ENCODE measurements at places on chromosomes 2 and 18.

DNA sequence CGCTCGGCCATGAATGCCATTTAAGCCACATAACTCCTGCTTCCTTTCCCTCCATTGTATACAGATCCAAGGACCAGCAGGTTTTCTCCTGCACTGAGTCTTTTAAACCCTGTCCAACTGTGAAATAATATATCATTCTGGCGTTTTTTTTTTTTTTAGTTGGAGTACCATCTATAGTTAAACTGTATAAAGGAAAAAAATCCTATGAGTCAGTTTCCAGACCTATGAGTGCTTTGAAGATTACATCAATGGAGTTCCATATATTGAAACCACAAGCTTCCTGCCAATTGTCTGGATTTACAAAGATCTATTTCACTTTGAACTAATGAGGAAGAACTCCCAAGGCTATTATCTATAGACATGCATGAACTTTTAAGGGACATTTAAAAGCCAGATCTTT lies 2.4 kb upstream of the MALT1 start:
- DNase-seq = no peak

- no peak for DNase-seq
Measured at GRCh38 chr2:76193089-76193488, 482.4 kb upstream of the GCFC2 start.

GRCh38 chr2:39156107-39156506 lies 35.3 kb upstream of the SOS1 start:
- DNase-seq = no peak

GRCh38 chr2:6181525-6181924 lies 489.3 kb downstream of the SOX11 start:
- DNase-seq = no peak

DNA sequence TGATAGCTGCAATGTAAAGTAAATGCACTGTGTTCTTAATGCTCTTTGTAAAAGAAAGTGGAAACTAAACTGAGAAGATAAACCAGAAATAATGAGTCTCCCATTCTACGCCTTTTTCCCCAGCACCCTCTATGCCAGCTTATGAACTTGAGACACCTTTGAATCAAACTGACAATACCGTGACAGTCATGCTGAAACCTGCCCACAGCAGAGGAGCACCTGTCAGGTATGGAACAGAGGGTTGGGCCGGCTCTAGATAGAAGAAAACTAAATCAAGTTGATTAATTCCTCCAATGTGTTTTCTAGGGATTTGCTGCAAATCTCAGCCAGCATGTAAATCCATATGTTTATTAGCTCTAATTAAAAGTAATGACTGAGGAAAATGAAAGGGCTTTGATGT lies 520.6 kb upstream of the RAB12 start:
- DNase-seq = no peak

- DNase-seq = no peak
Measured at GRCh38 chr2:74004212-74005182, 19.8 kb downstream of the TET3 start.

DNA sequence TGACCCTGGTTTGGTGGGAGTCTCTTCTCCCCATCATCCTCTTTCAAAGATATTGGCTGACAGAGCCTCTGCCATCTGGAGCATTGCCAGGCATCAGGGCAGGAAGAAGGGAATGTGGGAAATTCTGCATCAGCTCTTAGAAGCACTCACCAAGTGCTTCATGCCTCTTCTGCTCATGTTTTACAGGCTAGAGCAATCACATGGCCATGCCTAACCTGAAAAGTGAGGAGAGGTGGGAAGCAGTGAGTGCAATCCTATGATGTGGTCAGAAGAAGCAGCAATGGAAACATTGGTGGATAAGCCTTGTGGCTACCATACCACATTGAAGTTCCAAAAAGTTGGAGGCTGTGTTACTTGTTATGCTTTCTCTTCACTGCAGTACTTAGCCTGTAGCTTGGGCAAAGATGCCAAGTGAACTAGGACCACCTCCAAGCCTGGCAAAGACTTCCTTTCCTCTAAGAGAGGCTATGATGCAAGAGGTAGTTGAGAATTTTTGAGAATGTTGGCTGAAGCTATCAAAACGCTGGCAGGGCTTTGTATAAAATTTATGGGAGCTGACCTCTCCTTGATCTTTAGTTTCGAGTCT lies 64.1 kb downstream of the BCL2L11 start:
- DNase-seq = no peak

- DNase-seq = no peak
Measured at GRCh38 chr2:197345846-197346370, 35.3 kb upstream of the ANKRD44 start.

DNA sequence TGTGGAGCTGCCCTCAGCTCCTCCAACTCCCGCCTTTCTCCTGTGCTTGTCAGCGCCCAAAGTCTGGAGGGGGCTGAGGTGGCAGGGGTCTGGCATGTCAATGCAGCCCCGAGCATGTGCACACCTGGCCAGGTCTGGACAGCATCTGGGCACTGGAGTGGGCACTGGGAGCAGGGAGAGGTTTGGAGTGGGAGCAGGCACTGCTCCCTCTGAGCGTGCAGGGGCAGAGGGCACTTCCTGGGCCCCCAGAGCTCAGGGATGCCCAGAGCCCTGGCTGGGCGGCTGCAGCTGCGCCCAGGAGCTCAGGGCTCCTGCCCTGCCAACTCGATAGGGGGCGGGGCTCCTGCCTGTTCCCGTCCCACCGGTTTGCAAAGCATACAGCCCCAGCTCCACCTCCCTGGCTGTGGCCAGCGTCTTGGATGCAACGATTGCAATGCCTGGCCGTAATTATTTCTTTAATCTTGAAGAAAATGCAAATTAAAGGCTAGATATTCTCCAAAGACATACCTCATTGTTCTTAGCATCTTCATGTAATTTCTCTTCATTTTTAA lies 57.4 kb upstream of the LDAH start:
- no peak for DNase-seq

- peak; percentile 29 for DNase-seq
Measured at GRCh38 chr2:168336786-168337388, 89.5 kb upstream of the STK39 start.

- no peak for DNase-seq
Measured at GRCh38 chr2:88236666-88237065, 66.5 kb downstream of the THNSL2 start.

DNA sequence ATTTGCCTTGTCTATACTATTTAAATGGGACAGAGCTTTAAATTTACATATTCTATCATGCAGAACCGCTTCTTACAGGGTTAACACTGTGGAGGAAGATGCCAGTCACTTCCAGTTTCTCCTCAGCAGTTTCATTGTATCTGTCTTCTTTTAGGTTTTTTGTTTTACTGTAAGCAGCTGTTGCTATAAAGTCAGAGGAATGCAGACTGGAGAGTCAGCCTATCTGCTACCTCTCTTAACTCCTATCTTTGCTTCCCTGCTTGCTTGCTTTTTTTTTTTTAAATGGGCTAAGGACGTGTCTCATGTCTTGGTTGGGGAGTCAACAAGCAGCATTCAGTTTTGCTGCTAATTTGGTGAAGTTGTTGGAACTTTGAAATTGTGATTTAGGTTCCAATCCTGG lies 8.9 kb downstream of the EPC2 start:
- DNase-seq = no peak

- no peak for DNase-seq
Measured at GRCh38 chr2:31877008-31877407, 133.8 kb downstream of the MEMO1 start.

- no peak for DNase-seq
Measured at GRCh38 chr18:72091369-72091768, 452.8 kb downstream of the CBLN2 start.

GRCh38 chr18:34707670-34708069 lies 2.4 kb upstream of the DTNA start:
- no peak for DNase-seq

GRCh38 chr18:11957636-11958035 lies 23.7 kb upstream of the IMPA2 start:
- no peak for DNase-seq

DNA sequence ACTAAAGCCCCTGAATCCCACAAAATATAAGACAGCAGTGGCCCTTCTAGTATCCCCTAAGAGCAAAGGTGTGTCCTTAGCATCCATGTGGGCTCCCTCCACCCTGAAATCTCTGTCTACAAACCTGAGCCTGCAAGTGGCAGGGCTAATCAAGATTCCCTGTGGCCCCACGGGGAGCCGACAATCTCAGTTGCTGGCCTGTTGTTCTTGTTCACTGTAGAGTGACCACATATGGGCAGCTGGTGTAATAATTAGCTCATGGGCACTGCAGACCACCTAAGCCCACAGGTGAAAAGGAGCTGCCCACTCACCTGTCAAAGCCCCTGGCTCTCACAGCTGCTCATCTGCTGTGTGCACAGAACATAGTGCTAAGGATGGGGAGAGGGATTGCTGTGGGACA lies 102.3 kb downstream of the MRO start:
- DNase-seq = no peak

- no peak for DNase-seq
Measured at GRCh38 chr2:101667823-101668222, 29.7 kb upstream of the MAP4K4 start.

- no peak for DNase-seq
Measured at GRCh38 chr2:224658780-224659405, 57.3 kb downstream of the CCDC195 start.

GRCh38 chr2:148874868-148875341 lies at the start of gene KIF5C:
TSS of gene KIF5C (plus strand) at chr2:148875227. CDS start at chr2:148875618, 391 bp downstream.
- DNase-seq = peak; percentile 93

- DNase-seq = no peak
Measured at GRCh38 chr2:26754972-26755670, 9.0 kb upstream of the SLC35F6 start.

- DNase-seq = no peak
Measured at GRCh38 chr2:185745864-185746859, 7.6 kb downstream of the FSIP2 start.

GRCh38 chr2:129193961-129194360 lies 785.5 kb upstream of the RAB6C start:
- no peak for DNase-seq

GRCh38 chr2:238905224-238905623 lies 57.3 kb downstream of the TWIST2 start:
- DNase-seq = no peak

DNA sequence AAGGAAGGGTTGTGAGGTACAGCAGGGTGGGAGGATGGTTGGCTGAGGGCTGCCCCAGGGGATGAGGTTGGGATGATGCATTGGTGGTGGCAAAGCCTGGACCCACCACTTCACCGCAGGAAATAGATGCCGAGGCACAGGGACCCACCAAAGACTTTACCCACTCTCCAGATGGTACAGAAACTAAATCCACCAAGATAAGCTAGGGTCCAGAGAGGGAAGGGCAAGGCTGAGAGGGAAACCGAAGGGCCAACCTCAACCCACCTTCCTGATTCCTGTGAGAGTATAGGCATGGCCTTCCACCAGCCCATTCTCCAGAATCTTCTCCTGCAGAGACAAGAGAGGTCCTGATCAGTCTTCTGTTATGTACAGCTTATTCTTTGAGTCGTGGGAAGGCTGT lies 18.1 kb downstream of the CAPN14 start:
- DNase-seq = no peak

- no peak for DNase-seq
Measured at GRCh38 chr2:209663139-209663538, 108.5 kb upstream of the UNC80 start.

- DNase-seq = no peak
Measured at GRCh38 chr18:46755315-46756024, 1.4 kb downstream of the ST8SIA5 start.

- DNase-seq = no peak
Measured at GRCh38 chr2:86815611-86816010, 24.9 kb upstream of the CD8A start.

- DNase-seq = no peak
Measured at GRCh38 chr18:67305466-67305865, 211.1 kb downstream of the DSEL start.

GRCh38 chr2:207164006-207164831 lies 1.5 kb downstream of the KLF7 start:
- no peak for DNase-seq

- no peak for DNase-seq
Measured at GRCh38 chr2:233700028-233700635, 7.4 kb downstream of the UGT1A6 start.

GRCh38 chr18:11004951-11005350 lies 144.4 kb downstream of the PIEZO2 start:
- no peak for DNase-seq

- no peak for DNase-seq
Measured at GRCh38 chr2:65922794-65923193, 490.4 kb upstream of the SPRED2 start.

GRCh38 chr2:8430628-8431027 lies 251.2 kb upstream of the ID2 start:
- no peak for DNase-seq

DNA sequence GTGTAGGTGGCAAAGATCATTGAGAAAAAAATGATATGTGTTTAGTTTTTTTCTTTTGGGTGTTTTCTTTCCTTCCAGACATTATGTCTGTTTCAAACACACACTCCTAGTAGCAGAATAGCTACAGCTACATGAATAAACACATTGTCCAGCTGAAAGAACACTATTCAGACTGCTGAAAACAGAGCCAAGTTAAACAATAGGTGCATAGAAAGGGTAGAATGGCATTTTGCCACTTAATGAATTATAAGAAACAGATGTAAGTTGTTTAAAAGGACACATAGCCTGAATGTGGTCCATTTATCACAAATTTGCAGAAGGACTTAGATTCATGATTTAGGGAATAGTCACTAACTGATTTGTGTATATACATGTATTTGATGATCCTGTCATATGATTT lies 20.1 kb downstream of the CTLA4 start:
- no peak for DNase-seq

- DNase-seq = no peak
Measured at GRCh38 chr18:2223449-2223848, 347.9 kb downstream of the METTL4 start.

All from T-helper 2 cell (primary cell).